Epithelial cell of esophagus (primary cell): ENCODE measurements at places on chromosomes 2 and 18.

DNA sequence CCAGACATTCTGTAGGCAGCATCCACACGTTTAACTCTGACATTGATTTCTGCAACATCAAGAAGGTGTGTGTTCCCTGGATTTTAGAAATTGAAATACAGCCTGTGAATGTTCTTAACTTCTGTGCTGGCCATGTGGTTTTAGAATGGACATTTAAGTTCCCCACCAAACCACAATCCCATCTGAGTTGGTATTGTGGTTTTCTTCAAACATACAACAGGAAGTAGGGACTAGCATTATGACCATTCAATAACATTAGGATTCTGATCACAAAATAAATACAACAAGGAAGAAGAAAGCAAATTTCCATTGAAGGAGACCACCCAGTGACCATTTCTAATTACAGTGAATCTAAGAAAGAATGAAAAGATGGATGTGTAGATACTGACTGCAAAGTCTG, 51.2 kb downstream of the MAP3K20 start:
- DNase-seq, result no peak

DNA sequence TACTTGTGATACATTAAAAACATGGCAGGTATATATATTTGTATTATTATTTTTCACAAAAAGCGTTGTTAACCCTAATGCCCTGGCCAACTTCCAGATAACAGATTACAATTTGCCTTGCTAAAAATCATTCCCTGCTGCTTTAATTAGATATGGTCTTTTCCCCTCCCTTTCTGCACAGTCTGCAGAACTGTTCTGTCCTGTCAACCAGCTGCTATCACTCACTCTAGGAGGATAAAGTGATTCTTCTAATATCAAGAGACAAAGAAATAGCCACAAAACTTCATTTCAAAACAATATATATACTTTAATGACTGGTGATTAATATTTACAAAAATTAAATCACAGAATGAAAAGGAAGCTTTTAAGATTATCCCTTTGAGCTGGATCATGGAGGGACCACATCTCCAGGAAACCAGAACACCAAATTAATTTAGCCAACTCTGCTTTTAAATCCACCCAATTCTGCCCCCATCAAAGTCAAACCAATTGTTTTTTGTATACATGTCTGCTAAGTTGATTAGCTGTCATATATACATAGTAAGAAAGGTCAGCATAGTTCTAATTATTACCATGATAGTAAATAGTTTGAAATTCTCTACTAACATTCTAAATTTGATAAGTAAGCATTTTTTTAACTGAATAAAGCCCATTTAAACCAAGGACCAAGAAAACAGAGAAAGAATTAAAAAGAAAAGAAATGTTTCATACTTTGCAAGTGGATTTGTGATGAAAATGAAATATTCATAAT, 55.7 kb downstream of the RND3 start:
- DNase-seq, result no peak

- no peak for DNase-seq
Observed at GRCh38 chr2:198641161-198641560, 816.6 kb downstream of the SATB2 start.

DNA sequence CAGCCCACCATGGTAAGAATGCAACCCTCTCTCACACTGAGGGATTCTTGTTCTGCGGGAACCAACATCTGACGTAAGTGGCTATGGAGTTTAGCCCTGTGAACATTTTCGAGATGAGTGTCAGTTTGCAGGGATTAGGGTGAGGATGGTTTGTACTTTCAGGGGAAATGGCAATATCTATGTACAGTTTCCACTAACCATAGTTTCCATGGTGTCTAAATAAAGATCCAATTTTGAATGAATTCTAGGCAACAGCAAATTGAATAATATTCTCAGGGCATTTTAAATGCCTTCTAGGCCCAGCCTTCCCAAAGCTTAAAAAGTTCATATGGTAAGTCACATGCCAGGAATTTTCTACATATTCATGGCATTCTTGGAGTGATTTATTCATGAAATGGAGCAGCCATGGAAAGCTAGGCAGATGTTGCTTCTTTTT, 105.4 kb upstream of the MMADHC start:
- no peak for DNase-seq

- no peak for DNase-seq
Observed at GRCh38 chr2:38723173-38723572, 28.0 kb downstream of the SRSF7 start.
